Lung microvascular endothelial cell (primary cell): ENCODE measurements at places on chromosomes 1 and 21. TPM values are rescaled to one million over a fixed set of nuclear protein-coding genes. Genes with fewer than 3 reads are reported as not detected.
A peak's percentile ranks its signal among the peaks of the same experiment; 100 is the strongest.

GRCh38 chr1:51877434-51878307 is 856 bp downstream of the NRDC start:
- DNase-seq, result peak; percentile 5

DNA sequence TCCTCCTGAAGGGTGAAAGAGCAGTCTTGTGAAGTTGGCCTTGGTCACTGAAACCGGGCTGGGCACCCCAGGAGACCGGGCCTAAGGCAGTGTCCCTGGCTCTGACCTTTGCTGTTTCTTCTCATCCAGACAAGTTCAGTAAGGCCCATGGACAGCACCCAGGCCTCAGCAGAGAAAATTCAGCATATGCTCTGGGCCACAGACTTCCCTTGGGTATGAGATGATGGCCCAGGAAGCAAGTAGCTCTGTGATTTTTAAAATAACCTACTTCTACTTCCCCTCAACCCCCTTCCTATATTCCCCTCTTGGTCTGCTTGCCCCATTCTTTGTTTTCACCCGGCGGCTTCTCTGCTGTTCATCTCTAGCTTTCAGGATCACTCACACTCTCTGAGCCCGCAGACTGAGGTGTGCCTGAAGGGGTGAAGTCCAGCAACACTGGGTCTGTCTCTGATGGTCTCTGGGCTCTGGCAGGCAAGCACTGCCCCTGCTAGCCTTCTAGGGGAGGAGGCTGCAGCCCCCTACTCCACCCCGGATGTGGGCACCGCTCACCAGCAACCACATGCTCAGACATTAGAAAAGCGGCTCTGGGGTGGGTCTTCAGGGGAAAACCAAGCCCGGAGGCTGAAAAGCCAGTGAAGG is 2.9 kb upstream of the GPR25 start:
- no peak for DNase-seq

- DNase-seq, result no peak
Observed at GRCh38 chr1:200274116-200274515, 135.7 kb downstream of the ZNF281 start.

GRCh38 chr21:43188592-43189210 is 19.9 kb downstream of the CRYAA start:
- no peak for DNase-seq

DNA sequence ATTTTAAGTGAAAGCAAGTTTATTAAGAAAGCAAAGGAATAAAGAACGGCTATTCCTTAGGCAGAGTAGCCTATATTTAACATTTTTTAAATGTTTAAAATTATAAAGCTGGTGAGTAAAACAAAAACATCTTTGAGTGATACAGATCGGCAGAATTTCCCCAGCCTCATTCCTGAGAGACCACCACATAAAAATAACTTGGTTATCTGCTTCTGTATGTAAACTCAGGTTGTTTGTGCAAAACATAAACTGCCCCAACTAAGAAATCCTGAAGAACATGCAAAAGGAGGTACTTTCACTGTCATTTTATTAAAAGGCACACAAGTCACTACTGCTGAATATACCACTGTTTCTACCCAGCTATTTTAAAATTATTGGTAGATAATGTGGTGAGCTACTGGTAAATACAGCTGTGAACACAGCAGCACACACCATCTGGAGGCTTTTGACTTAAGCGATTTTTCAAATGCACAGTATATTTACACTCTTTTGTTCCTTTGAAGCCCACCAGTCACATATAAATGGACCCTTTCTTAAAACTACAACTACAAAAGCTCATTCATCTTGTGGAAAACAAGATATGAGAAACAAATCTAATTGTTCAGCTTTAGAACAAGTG is 119.3 kb downstream of the RERE start:
- no peak for DNase-seq

DNA sequence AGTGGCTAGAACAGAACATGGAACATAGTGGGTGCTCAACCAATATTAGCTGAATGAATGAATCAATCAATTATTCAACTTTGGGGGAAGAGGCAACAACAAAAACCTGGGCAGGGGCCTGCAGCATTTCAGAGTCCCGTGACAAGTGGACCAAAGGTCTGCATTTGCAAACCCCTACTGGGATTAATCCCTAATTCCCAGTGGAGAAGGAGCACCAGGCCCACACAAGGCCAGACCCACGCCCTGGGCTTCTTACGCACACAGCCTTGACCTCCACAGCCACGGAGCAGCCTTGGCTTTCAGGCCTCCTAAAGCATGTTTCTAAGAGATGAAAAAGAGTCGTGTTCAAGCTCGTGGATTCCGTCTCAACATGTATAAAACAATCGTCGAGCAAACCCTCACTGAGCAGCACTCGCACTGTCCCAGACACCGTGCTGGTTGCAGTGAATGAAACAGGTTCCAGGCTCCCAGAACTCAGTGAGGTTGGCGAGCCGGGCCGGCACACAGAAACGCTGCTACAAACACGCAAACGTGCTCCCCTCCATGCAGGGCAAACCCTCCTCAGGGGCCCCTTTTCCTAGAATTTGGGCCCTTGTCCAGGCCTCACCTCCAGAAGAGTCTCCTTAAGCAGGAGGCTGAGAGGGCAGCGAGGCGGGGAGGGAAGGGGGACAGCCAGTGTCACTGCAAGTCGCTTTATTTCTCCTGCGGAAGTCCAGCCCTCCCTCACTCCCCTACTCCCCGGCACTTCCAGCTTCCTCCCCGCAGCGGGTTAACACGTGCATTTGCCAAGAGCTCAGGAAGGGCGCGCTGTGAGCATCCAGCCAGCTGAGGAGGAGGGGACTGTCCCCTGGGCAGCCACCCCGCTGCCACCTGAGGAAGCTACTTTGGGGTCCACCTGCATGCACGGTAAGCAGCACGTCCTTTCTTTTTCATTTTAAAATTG is 556.4 kb downstream of the KIF26B start:
- no peak for DNase-seq

GRCh38 chr1:16072616-16073484 is 601 bp downstream of the FAM131C start:
- DNase-seq, result no peak

GRCh38 chr21:39105341-39105765 is 77.9 kb downstream of the PSMG1 start:
- DNase-seq, result no peak

DNA sequence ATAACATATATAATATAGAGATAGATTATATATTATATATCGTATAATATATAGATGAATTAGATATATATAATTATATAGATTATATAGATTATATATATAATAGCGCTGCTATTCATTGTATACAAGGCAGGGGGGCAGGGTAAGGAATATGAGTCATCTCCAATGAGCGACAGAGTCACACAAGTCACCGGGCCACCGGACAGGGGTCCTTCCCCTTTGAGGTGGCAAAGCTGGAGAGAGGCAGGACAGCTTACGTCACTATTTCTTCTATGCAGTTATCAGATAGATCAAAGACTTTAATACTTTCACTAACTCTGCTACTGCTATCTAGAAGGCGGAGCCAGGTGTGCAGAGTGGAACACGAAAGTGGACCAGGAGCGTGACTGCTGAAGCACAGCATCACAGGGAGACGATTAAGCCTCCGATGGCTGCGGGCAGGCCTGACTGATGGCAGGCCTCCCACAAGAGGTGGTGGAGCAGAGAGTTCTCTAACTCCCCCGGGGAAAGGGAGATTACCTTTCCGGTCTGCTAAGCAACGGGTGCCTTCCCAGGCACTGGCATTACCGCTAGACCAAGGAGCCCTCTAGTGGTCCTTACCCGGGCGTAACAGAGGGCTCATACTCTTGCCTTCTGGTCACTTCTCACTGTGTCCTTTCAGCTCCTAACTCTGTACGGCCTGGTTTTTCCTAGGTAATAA is 2154.7 kb downstream of the MRPL39 start:
- no peak for DNase-seq

GRCh38 chr1:53249706-53250105 is 11.4 kb upstream of the MAGOH start:
- no peak for DNase-seq

The SNRPE gene
- 45.2 and 63.2 TPM in 2 replicates for total RNA-seq

The KIF17 gene
- 17.3 and 19.6 TPM in 2 replicates for total RNA-seq
